ENCODE measurements at places on chromosomes 7 and 10.
A peak's percentile ranks its signal among the peaks of the same experiment; 100 is the strongest.

DNA sequence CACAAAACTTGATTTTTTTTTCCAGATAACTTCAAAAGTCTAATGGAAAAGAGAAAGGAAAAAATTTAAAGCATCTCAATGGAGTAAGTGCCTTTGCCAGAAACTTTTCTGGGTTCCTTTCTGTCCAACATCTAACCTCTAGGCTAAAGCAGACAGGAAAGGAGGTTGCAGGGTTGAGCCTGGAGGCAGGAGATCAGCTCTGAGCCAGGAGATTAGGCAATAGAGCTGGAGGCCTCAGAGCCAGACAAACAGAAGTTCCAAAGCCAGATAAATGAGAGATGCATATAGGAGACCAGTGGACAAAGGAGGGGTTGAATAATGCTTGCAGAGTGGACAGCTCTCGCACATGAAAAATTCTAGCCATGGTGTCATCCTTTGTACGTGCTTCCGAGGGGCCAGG lies 42.9 kb downstream of the CHN2 start:
- no peak for DNase-seq

- DNase-seq, result no peak
Observed at GRCh38 chr10:99467236-99467999, 37.0 kb upstream of the GOT1 start.

DNA sequence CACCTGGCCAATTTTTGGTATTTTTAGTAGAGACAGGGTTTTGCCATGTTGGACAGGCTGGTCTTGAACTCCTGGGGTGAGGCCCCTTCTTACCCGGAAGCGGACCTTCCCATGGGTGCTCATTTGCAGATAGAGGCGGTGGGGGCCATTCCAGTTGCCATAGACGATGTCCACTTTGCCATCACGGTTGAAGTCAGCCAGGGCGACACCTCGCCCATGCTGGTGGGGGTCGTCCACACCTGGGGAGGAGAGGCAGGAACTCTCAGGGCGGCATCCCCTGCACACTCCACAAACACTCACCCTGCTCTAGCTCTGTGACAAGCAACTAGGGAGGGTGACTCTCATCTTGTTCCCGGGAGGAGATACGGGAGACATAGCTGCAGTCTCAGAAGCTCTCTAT lies 54.9 kb downstream of the GOLGA7B start:
- DNase-seq, result no peak

GRCh38 chr10:73906524-73907447 lies 4.1 kb upstream of the PLAU start:
- DNase-seq, result peak; percentile 94

GRCh38 chr7:43674559-43675436 lies 54.5 kb downstream of the COA1 start:
- DNase-seq, result peak; percentile 49

DNA sequence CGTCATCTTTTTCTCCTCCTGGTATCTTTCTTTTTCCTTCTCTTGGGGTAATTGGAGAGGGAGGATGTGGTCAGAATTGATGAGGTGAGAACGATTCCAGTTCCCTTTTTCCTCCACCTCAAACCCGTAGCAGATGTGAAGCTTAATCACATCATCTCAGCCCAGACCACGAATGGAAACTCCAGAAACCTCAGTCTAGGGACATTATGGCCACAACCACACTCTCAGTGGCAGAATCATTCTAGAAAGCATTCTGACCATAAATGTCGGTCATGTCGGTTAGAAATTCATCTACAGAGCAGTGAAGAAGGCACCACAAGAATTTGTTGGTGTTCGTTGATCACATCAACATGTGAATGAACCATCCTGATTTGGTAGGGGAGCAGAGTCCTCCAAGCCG lies 78.7 kb downstream of the GATA3 start:
- no peak for DNase-seq

DNA sequence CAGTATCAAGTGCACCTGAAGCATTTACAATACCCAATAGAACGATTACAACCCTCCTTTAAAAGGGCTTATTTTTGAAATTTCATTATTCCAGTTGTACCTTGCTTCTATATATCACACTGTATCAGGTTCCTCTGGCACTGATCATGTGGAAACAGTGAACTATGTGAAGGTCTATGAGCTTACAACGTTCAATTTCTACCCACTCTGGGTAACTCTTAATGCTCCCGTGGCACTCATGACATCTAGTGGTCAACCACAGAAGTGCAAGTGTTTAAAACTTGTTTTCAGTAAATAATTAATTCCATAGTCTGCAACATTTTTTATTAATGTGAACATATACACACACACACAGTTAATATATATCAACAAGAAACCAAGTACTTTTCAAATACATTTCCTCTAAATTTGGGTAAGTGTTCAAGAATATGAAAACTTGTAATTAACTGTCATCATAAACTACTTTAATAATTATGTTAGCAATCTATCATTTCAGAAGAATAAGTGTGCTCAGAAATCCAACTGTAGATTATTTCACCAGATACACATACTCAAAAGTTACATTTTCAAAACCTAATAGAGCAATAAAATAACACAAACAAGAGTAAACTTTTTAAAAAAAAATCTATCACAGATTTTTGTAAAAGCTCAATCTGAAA lies 61.0 kb downstream of the MPP7 start:
- DNase-seq, result peak; percentile 57

DNA sequence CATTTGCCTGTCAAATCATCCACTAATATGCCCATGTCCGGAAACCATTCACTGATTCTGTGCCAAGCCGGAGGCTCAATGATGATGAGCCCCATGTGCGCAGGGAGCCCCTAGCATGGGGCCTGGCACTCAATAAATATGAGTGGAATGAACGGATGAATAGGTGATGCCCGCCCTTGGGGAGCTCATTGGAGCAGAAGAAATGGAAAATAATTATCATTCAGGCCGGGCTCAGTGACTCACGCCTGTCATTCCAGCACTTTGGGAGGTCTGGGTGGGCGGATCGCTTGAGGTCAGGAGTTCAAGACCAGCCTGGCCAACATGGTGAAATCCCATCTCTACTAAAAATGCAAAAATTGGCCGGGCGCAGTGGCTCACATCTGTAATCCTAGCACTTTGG lies 11.0 kb downstream of the RHBDD2 start:
- DNase-seq, result peak; percentile 57

GRCh38 chr7:7761974-7762779 lies 43.8 kb upstream of the RPA3 start:
- peak; percentile 33 for DNase-seq

DNA sequence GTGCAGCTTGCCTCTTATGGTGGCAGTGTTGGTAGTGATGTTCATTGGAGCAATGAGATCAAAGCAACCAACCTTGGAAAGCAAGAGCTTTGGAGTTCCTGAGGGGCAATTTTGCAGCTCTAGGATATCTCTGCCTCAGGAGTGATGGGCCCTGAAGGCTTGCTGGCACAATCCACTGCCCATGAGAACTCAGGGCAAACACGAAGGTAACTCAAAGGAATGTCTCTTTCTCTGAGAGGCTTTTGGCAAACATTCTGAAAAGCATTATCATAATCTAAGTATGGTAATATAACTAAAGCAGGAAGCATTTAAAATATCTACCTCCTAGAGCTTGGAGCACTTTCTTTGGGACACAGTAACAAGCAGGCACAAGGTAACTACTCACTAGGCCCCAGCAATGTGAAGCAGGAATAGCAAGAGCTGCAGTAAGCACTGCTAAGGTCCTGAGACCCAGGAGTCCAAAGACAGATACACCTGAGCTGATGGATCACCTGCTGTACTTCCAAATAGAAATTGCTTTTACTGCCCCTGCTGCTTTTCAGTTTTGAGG lies 103.1 kb downstream of the NRF1 start:
- no peak for DNase-seq

DNA sequence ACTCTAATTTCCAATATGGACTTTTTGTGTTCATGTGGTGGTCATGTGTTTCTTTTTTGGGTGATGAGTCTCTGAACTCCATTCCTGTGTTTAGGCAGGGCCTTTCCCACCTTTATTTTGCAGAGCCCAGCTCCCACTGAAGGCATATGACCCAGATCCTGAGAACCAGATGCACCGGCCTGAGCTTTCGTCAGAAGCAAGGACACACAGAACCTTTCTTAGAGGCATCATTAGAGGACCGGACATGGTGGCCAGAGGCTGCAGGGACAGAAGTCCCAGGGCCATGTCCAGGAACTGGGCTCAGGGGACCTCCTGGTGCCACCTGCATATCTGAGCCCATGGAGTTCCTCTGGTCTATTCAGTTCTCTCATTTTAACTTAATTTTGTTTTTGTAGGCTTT lies 200.9 kb upstream of the ZNF32 start:
- no peak for DNase-seq

GRCh38 chr7:115558161-115558560 lies 472.4 kb downstream of the TFEC start:
- DNase-seq, result peak; percentile 52
